Mesenchymal stem cell (in vitro differentiated cells and primary cell): ENCODE measurements at places on chromosomes 13 and 19.

GRCh38 chr19:16207063-16207462, 9.4 kb downstream of the AP1M1 start:
- DNase-seq, result no peak
- H3K27me3 ChIP-seq, result no peaks in the 10 kb centered on the region
- H3K4me1 ChIP-seq, result peaks cover 4% of the 10 kb centered on the region

DNA sequence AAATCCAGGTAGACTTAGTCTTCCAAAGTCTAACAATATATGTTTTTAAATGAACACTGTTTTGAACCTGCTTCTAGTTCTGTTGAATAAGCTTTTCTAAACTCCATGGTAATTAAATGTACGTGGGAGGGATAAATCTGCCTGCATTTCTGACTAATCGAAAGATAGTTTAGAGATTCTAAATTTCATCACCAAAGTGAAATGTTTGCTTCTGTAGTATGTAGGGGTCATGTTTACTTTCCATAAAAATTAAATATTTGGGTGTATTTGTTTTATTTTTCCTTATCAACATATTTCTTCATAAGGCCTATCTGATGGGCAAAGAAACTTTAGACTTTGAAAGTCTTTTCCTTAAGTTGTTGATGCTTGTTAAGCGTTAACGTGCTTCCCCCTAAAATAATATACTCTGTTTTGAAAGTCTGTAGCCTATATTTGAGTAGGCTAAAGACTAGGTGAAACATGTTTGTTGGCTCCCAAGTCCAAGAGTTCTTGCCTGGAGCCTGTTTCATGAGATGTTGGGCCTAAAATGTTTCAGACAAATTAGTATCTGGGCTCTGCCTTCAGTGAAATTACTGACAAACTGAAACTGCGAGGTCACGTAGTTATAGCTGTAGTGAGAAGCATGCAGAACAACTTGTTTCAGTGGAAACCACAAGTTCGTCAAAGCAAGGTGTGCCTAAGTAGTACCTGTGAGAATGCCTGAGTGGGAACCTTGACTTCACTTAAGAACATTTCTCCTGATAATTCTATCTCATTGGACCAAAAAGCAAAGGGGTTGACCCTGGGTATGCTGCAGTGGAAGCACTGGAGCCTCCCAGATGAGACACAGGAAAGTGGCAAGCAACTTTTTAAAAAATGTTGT, 126.2 kb downstream of the LMO7 start:
- DNase-seq, result no peak
- H3K4me3 ChIP-seq, result peak overlapping the region; percentile 70
- no peak overlapping the region for H3K27ac ChIP-seq
- peaks cover 2% of the 10 kb centered on the region for H3K4me1 ChIP-seq
- H3K27me3 ChIP-seq, result no peaks in the 10 kb centered on the region
- no peaks in the 10 kb centered on the region for H3K36me3 ChIP-seq

GRCh38 chr19:4390017-4390566, 10.3 kb downstream of the SH3GL1 start:
- peaks cover 30% of the 10 kb centered on the region for H3K36me3 ChIP-seq
- peak; percentile 67 for DNase-seq
- H3K4me3 ChIP-seq, result peak overlapping the region; percentile 62
- no peaks in the 10 kb centered on the region for H3K27me3 ChIP-seq
- peaks cover 63% of the 10 kb centered on the region for H3K4me1 ChIP-seq
- peak overlapping the region; percentile 85 for H3K27ac ChIP-seq

DNA sequence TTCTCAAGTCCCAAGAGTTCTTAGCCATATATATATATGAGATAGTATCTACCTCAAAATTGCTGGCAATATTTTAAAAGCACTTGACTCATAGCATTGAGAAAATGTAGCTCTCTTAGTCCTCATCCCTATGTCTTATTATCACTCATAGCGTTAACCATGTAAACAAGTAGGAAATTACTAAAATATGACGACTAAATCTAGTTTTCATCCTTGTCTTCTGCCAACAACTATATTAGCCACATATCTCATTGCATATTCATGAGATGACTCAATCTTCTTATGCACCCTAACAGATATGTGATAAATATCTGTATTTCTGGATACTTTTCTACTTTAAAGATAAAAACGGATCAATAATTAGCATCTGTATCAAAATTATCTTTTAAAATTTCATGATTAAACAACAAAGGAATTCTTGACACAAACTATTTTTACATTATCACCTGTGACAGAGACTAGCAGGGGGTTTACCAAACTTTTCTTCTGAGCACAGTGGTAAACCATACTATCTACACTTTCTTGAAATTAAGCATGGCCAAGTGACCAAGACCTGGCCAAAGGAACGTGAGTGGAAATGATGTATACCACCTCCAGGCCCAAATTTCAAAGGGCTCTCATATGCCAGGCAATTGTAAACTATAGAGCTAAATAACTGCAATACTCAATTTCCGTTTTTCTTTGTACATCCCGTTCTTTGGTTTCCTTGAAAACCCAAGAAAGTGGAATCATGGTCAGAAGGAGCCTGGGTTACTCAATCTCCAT, 45.7 kb downstream of the ZC3H13 start:
- H3K27me3 ChIP-seq, result no peaks in the 10 kb centered on the region
- no peak overlapping the region for H3K4me3 ChIP-seq
- peaks cover 76% of the 10 kb centered on the region for H3K36me3 ChIP-seq

GRCh38 chr13:43574605-43575004, 212.2 kb downstream of the ENOX1 start:
- DNase-seq, result peak; percentile 37
- H3K27me3 ChIP-seq, result no peaks in the 10 kb centered on the region
- no peak overlapping the region for H3K4me3 ChIP-seq
- H3K36me3 ChIP-seq, result no peaks in the 10 kb centered on the region
- H3K27ac ChIP-seq, result no peak overlapping the region
- peaks cover 5% of the 10 kb centered on the region for H3K4me1 ChIP-seq

GRCh38 chr19:543910-544608, at the start of gene GZMM:
GZMM (plus strand) TSS chr19:544053; CDS start chr19:544072, 19 bp downstream.
- no peak within 1 kb of the TSS for H3K4me3 ChIP-seq
- peaks cover 39% of the 10 kb centered on the region for H3K36me3 ChIP-seq
- DNase-seq, result no peak
- peaks cover 7% of the 10 kb centered on the region for H3K4me1 ChIP-seq

DNA sequence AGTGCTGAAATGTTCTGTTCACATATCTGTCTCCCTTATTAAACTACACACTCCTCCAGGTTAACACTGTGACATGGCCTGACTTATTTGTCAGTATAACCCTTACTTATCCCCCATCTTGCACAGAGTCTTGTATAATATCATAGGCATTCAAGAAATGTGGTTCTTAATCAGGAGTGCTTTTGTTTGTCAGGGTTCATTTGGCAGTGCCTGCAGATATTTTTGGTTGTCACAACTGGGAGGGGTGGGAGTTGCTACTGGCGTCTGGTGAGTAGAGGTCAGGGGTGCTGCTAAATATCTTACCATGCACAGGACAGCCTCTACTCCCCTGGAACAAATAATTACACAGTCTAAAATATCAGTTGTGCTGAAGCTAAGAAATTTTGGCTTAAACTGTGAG, 20.4 kb upstream of the OBI1 start:
- no peak overlapping the region for H3K27ac ChIP-seq
- no peak overlapping the region for H3K4me3 ChIP-seq
- no peaks in the 10 kb centered on the region for H3K36me3 ChIP-seq
- H3K27me3 ChIP-seq, result no peaks in the 10 kb centered on the region

- H3K27me3 ChIP-seq, result no peaks in the 10 kb centered on the region
- no peaks in the 10 kb centered on the region for H3K36me3 ChIP-seq
- H3K4me3 ChIP-seq, result no peak overlapping the region
- DNase-seq, result peak; percentile 76
Measured at GRCh38 chr19:10864538-10864899, 6.8 kb upstream of the CARM1 start.

DNA sequence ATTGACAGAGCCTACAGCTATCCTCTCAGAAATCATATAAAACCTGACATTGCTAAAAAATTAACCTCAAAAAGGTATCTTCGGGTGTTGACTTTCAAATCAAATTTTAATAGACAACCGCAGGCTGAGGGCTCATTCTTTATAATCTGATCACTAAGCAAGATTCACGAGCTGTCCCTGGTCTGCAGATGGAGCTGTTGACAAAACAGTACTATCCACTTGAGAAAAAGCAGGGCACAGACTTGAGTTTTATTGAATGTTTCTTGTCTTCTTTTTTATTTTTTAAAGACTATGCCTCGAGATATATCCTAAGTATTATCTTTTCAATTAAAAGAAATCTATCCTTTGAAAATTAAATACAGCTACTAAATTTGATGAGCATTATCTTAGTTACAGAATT, 540.5 kb downstream of the PCDH9 start:
- no peak overlapping the region for H3K27ac ChIP-seq
- no peaks in the 10 kb centered on the region for H3K27me3 ChIP-seq
- H3K4me1 ChIP-seq, result no peaks in the 10 kb centered on the region

DNA sequence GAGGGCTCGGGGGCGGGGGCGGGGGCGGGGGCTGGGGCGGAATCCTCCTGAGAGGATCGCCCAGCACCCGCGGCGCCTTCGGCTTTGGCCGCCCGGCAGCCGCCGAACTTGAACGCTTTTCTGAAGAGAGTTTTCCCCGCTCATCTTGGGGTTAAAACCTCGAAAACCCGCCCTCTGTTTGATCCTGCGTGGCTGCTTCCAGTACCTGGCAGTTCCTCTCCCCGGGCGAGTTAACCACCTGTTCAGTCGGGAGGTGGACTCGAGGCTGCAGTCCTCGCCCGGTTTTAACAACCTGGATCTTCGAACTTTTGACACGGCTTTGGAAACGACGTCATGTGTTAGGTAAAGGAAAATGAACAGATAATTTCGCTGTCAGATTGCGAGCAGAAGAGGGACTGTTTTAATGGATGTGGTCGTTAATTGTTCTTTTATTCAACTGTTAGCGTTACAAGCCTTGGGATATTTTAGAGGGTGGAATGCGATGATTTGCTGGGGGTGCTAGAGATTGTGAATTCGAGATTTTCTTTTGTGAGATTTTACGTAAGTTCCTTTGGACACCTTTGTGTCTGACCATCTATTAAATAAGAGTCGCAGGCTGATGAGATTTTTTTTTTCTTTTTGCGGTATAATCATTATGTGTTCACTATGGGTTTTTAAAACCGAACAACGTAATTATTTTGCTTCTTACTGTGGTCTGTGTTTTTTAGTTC, 1.0 kb downstream of the FNDC3A start:
- peak overlapping the region; percentile 85 for H3K4me3 ChIP-seq
- H3K27me3 ChIP-seq, result no peaks in the 10 kb centered on the region
- DNase-seq, result no peak
- no peaks in the 10 kb centered on the region for H3K36me3 ChIP-seq
- peak overlapping the region; percentile 86 for H3K27ac ChIP-seq
- no peaks in the 10 kb centered on the region for H3K4me1 ChIP-seq

- no peak overlapping the region for H3K4me3 ChIP-seq
- H3K27me3 ChIP-seq, result no peaks in the 10 kb centered on the region
- no peak for DNase-seq
- H3K27ac ChIP-seq, result peak overlapping the region; percentile 67
- no peaks in the 10 kb centered on the region for H3K36me3 ChIP-seq
- peaks cover 11% of the 10 kb centered on the region for H3K4me1 ChIP-seq
Measured at GRCh38 chr13:44014501-44014900, 134.8 kb downstream of the LACC1 start.

DNA sequence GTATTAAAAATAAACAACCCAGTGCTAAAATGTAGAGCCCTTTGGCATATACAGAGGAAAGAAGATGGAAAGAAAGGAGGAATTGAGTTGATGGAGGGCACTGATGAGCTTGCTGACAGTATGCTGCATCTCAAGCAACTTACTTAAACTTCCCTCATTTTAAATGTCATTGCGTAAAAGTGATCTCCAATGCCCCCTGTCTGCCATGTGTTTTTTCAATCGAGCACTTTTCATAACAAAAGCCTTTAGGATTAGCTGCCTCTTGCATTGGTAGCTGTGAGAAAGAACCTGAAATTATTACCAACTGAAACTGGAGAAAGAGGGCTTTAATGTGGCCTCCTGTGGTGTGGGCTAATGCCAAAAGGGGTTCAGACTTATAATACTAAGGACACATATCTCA, 541.6 kb downstream of the SUCLA2 start:
- no peaks in the 10 kb centered on the region for H3K36me3 ChIP-seq
- peak; percentile 30 for DNase-seq

- no peak overlapping the region for H3K27ac ChIP-seq
- H3K4me3 ChIP-seq, result no peak overlapping the region
- DNase-seq, result peak; percentile 83
- H3K27me3 ChIP-seq, result no peaks in the 10 kb centered on the region
Measured at GRCh38 chr19:16382775-16383543, 58.3 kb downstream of the KLF2 start.

DNA sequence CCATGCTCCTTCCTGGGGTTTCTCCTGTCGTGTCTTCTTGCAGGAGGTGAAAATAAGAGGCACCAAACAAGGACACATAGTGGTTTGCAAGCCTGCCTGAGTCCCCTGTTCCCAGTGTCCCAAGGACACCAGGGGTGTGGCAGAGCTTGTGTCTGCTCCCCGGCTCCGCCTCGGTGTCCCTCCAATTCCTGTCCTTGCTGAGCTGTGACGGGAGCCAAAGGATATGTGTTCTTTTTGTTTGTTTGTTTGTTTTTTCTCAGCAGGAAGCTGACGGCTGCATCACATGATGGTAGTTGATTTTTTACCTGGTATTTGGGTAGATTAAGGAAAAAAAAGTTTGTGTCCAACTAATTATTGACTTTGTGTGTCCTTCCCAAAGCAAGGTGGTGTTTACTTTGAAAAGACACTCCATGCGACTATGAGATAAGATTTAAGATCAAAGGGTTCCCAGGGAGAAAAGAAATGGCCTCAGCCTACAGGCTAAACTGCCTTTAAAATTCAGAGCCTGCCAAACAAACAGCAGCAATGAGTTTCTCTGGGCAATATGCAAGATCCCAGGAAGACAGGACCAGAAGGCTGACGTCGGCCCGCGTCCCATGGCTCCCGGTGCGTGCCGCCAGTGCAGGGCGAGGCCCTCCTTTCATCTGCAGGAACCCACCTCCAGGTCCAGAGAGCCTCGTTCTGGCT, 50.8 kb upstream of the XPO4 start:
- no peaks in the 10 kb centered on the region for H3K36me3 ChIP-seq
- peaks cover 13% of the 10 kb centered on the region for H3K27me3 ChIP-seq
- H3K4me3 ChIP-seq, result peak overlapping the region; percentile 27
- DNase-seq, result no peak
- H3K4me1 ChIP-seq, result no peaks in the 10 kb centered on the region

GRCh38 chr19:7861619-7862412, 12.4 kb downstream of the PRR36 start:
- peaks cover 15% of the 10 kb centered on the region for H3K27me3 ChIP-seq
- H3K27ac ChIP-seq, result no peak overlapping the region
- H3K36me3 ChIP-seq, result peaks cover 41% of the 10 kb centered on the region
- peak overlapping the region; percentile 44 for H3K4me3 ChIP-seq

DNA sequence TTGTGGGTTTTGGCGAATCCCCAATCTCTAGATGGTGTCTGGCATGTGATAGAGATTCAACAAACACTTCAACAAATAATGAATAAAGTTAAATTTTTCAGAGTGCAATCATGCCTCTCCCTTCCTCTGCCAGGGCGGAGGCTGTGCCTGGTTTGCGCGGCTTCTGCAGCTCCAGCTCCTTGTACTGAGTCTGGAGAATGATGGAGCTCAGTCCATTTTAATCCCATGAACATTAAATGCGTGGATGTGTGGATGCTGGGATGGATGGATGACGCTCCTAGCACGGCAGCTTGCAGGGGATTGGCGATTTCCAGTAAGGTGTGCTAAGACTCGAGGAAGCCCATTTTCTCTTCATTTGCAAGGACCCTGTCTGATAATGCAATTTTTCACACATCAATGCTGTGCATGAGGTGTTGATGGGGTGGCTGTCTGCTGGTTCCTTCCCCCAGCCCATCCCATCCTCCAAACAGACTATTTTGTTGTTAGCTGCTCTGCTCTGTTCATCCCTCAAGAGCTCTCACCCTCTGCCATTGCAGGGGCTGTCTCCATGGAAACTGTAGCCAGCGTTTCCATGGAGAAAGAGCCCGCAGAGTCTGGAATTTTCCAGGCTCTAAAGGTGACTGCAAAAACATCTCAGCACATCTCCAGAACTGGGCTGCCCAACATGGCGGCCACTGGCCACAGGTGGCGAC, 92.6 kb upstream of the PEG3 start:
- DNase-seq, result no peak
- no peaks in the 10 kb centered on the region for H3K27me3 ChIP-seq
- no peaks in the 10 kb centered on the region for H3K36me3 ChIP-seq
- no peak overlapping the region for H3K27ac ChIP-seq
- no peaks in the 10 kb centered on the region for H3K4me1 ChIP-seq
